ENCODE measurements at places on chromosomes 13 and 19.
A peak's percentile ranks its signal among the peaks of the same experiment; 100 is the strongest.

DNA sequence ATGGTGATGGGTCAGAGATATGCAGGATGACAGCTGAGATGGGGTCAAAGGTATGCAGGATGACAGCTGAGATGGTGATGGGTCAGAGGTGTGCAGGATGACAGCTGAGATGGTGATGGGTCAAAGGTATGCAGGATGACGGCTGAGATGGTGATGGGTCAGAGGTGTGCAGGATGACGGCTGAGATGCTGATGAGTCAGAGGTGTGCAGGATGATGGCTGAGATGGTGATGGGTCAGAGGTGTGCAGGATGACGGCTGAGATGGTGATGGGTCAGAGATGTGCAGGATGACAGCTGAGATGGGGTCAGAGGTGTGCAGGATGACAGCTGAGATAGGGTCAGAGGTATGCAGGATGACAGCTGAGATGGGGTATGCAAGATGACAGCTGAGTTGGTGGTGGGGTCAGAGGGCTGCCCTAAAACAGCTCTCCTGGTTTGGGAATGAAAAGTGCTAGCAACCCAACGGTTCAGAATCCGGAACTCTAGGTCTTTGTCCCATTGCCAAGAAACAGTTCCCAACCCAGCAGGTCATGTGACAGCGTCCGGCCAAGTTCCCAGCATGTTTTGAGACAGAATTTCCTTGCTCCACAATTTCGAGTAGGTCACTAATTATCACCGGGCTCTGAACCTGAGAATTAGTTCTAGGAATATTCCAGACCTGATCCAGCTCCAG is 3.2 kb downstream of the SELENOW start:
- DNase-seq: no peak

DNA sequence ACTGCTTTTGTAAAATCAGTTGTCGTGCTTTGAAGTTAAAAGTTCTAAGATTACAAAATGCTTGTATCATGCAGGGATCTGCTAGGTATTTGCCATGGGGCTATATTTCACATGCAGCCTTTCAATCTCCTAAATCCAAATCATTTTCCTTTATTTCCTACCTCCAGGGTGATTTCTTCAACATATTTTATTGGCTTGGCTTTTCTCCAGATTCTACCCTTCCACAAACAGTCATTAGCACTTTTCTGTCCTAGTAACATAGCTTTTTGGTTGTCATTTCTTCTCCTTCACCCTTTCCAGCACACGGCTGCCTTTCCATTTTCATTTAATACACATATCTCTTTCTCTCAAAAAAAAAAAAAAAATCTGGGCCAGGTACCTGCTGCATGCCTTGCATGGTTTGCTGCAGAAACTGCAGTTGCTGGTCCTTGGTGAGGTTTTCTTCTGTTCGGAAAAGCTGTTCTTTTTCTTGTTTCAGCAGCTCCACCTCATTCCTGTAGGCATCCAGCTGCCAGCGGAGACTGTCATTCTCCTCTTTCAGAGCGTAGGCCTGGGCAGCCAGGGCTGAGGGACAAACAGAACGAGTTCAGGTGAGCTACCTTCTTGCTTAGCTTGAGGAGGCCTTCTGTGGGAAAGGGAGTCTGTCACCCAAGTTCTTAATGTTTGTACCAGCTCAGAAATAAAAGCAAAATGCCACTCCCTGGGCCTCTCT is 274.7 kb downstream of the DNAJC15 start:
- DNase-seq: no peak

DNA sequence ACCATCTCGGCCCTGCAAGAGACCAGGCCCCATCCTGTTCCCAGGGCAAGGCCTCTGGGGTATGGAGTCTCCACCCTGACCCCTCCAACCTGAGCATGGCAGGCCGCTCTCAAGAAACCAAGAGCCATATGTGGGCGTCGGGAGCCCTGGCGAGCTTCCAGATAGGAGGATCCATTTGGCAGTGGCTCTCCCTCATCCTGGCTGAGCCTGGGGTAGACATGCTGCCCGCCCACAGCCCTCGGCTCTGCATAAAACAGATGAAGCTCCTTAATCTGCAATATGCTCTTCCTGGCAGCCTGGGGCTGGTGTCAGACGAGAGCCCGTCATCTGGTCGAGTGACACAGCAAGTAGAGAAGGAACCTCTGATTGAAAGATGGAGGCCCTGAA is 6.1 kb downstream of the ATP13A1 start:
- DNase-seq: no peak

- DNase-seq: no peak
Measured at GRCh38 chr19:56423276-56423984, 19.3 kb downstream of the ZNF583 start.

GRCh38 chr13:23570921-23571315 is 706 bp downstream of the TNFRSF19 start:
- no peak for DNase-seq

GRCh38 chr13:64256751-64257150 is 2841.1 kb upstream of the PCDH20 start:
- no peak for DNase-seq

- DNase-seq: no peak
Measured at GRCh38 chr13:109809216-109809932, 23.0 kb upstream of the IRS2 start.

- no peak for DNase-seq
Measured at GRCh38 chr13:108402850-108403249, 133.3 kb downstream of the TNFSF13B start.

GRCh38 chr13:69180034-69180433 is 927.6 kb upstream of the ATXN8OS start:
- DNase-seq: no peak

- no peak for DNase-seq
Measured at GRCh38 chr19:36140304-36141038, 605 bp downstream of the CAPNS1 start.

GRCh38 chr19:45275370-45275971 is 24.4 kb downstream of the MARK4 start:
- DNase-seq: no peak

DNA sequence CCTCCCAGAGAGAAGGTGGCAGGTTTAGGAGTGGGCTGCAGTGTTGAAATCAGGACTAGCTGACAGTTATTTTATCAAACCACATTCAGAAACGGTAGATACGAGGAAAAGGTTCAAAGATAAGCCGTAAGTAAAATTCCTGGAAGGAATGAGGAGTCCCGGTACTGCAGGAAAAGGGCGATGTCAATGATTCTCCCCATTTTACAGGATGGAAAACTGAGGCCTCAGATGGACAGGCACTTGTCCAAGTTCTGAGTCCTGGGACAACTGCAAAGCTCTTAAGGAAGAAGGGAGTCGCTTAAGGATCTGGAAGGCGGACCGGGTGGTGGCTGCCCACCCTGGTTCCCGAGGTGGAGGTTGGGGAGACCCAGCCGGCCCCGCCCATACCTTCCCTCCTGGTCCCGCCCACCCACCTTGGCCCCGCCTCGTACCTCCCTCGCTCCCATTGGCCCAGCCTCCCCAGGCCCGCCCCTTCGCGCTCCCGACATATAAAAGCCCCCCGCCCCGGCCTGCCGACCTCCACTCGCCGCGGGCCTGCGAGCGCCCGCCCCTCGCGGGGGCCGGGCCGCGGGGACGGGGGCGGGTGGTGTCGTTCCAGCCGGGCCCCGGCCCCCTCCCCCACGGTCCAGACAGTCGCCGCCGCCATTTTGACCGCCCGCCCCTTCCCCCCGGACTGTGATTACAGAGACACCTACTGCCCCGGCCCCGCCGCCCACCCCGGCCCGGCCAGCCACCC is 603 bp downstream of the RFX1 start:
- peak; percentile 88 for DNase-seq

DNA sequence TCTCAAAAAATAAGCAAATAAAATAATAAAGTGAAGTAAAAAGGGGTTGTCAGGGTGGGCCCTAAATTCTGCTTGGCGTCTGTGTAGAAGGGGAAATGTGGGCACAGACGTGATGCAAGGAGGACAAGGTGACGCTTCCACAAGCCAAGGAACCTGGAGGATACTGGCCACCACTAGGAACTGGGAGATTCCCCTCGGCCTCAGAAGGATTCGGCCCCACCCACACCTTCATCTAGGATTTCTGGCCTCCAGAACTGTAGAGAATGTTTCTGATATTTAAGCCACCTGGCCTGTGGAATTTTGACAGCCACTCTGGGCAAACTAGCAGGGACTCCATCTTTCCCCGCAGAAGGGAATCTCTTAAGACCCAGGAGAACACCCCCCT is 1.1 kb downstream of the PLEKHJ1 start:
- DNase-seq: no peak

DNA sequence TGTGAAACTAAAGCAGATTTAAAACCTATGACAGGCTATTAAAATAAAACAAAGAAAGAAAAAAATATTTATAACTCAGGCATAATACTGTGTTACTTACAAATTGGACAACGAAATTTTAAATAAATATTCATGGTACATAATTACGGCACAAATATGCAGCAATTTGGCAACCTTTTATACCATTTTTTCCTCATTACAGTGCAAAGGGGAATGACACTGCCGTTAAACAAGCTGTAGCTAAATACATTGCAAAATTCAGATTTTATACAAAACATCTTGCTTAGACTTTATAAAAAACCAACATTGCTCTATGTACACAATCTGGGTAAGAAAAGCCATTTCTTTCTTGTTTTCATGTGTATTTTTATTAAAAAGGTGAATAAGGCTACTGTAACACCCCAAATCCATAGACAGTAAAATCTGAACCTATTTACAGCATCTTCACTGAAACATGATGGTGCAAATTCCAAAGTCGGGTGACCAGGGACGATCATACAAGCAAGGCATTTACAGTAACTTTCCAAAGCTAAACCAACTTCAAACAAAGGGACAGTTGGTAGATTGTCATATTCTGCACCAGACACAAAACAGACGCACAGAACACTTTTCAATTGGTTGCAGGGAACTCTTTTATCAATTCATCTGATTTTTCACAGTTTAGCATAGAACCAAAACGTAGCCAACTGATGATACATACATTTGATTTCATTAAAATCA is 45.5 kb downstream of the EFNB2 start:
- DNase-seq: no peak

GRCh38 chr19:31570718-31571117 is 221.5 kb upstream of the TSHZ3 start:
- DNase-seq: no peak

DNA sequence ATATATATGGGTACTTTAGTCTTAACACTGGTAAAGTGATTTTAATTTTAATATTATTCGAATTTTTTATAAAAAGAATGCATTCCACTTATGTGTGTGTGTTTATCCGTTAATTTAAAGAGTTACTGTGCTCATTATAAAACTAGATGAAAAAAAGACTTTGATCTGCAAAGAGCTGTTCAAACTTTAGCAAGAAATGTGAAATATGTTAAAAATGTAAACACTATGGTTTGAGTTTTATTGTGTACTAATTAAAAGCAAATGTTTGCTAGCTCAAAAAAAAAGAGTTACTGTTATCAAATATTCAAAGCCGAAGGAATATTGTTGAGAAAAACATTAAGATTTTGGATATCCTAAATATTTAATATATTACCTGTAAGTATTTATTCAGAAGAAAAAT is 34.5 kb downstream of the UFM1 start:
- no peak for DNase-seq

DNA sequence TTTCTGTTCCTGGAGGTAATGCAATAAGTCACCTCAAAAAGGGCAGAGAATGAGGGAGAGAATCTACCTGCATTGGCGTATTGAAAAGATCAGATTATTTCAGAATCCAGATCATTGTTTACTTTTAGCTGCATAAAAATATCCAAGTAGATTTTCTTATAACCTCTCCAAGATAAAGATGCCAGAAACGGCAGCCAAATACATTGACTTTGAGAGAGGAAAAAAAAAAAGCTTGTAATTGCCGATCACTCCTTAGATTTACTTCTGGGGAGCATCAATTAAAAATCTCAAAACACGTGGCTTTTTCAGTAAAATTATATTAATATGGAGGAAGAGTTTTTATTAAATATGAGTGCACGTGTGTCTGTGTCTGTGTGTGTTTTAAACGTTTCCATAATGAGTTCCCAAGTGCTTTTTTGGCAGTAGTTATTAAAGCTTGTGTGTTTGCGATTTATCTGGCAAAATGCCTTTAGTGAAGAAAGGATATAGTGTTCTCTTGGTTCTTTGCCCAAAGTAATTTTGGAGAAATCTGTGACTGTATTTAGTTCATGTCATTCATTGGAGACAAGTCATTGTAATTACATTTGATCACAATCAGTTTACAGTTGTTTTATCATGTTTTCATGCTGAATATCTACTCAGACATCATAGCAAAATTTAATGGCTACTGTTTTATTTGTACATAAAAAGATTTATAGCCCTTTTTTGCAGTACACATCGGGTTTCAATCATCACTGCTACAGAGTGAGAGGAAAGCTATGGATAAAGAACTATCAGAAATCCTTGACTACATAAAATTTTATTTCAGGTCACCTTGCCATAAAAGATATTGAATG is 176.1 kb downstream of the TM9SF2 start:
- DNase-seq: no peak

- DNase-seq: no peak
Measured at GRCh38 chr13:112905990-112906641, 62.9 kb upstream of the MCF2L start.

GRCh38 chr19:34681478-34681877 is 4.0 kb downstream of the ZNF302 start:
- DNase-seq: no peak

DNA sequence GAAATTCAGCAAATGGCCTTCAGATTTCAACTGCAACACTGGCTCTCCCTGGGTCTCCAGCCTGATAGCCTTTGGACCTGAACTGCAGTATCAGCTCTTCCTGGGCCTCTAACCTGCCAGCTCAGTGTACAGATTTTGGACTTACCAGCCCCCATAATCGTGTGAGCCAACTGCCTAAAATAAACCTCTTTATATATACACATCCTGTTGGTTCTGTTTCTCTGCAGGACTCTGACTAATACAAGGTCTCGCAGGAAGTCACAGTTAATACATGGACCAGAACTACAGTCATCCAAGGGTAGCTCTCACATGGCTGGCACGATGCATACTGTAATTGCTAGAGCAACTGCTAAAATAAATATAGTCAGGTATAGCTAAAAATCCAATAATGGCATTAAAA is 85.1 kb downstream of the KATNAL1 start:
- no peak for DNase-seq

DNA sequence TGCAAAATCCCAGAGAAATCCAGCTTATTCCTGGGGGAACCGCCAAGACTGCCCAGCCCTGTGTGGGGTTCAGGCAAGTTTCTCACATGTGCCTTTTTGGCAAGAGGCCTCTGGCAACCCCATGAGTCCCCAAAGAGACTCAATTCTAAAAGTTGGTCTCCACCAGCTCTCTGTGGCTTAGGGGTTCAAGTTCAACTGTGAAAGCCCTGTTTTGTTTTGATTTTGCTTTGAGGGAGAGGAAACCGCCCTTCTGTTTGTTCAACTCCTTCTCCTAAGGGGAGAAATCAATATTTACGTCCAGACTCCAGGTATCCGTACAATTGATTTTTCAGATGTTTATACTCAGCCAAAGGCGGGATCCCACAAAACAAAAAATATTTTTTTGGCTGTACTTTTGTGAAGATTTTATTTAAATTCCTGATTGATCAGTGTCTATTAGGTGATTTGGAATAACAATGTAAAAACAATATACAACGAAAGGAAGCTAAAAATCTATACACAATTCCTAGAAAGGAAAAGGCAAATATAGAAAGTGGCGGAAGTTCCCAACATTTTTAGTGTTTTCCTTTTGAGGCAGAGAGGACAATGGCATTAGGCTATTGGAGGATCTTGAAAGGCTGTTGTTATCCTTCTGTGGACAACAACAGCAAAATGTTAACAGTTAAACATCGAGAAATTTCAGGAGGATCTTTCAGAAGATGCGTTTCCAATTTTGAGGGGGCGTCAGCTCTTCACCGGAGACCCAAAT is 583 bp upstream of the LDLR start:
- no peak for DNase-seq

GRCh38 chr19:5172859-5173630 is 167.6 kb downstream of the PTPRS start:
- no peak for DNase-seq

GRCh38 chr19:28990522-28990921 is 222.4 kb downstream of the UQCRFS1 start:
- DNase-seq: no peak

- DNase-seq: no peak
Measured at GRCh38 chr19:13195678-13196077, 45.5 kb downstream of the IER2 start.

Measured in stimulated activated CD8-positive, alpha-beta memory T cell treated with anti-CD3 and anti-CD28 coated beads, Interleukin-2, amount 100 ng/mL, for 1 hour (primary cell).